Eye (tissue), 1 donor: ENCODE measurements at places on chromosomes 13 and 19.
A peak's percentile ranks its signal among the peaks of the same experiment; 100 is the strongest.

DNA sequence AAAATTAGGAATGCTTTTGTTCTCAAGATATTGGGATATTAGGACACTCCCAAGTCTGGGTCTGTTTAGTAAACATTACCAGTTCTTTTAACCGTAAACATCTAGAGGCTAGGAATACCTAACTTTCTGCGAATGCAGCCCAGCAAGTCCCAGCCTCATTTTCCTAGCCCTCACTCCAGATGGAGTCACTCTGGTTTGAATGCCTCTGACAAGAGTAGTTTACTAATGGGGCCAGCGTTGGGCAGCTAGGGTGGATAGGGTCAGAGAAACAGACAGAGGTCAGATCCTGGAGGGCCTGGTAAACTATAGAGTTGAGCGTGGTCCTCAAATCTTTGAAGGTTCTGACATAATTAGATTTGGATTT, 53.6 kb downstream of the WDFY2 start:
- DNase-seq, result no peak

DNA sequence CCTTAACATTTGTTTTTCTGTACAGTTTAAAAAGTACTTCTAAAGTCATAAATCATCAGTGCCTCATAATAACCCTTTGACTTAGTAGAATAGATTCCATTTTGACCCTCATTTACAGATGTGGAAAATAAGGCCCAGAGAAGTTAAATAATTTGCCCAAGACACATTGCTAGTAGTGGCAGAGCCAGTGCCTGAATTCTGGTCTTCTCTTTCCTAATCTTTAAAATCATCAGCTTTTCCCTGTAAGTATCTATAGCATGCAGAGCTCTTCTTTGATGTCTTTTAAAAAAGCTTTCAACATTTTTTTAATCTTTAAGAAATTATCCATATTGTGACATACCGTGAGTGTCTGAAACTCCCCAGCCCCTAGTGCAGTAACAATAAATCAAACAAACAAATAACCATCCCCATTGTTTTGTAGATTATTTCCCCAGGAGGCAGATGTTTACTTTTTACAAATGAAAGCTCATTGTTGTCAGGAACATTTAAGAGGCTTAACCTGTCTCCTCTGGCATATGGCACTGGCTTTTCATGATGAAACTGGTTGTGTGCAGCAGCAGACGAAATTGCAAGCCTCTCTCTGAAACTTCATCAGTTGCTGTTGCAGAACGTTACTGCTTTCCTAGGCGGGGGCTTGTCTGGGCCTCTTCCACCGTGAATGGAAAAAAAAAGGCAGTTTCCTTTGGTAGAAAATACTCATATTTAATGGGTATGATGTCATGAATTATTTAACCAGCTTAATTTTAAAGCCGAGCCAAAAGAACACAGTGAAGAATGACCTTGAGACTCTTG, 31.7 kb upstream of the PCDH8 start:
- DNase-seq, result no peak

- DNase-seq, result peak; percentile 13
These were observed 249.2 kb downstream of the ZNF536 start for GRCh38 chr19:30621326-30621920.

GRCh38 chr13:110696776-110697175, 9.1 kb downstream of the CARS2 start:
- no peak for DNase-seq

- DNase-seq, result peak; percentile 45
These were observed 2.1 kb upstream of the CDX2 start for GRCh38 chr13:27971236-27971645.
